Mesothelial cell of epicardium (in vitro differentiated cells): ENCODE measurements at places on chromosomes 16 and 17. TPM values are rescaled to one million over a fixed set of nuclear protein-coding genes. Genes with fewer than 3 reads are reported as not detected.

GRCh38 chr17:33779234-33779591 is 475.9 kb upstream of the CCL2 start:
- no peak overlapping the region for H3K4me3 ChIP-seq
- peaks cover 3% of the 10 kb centered on the region for H3K4me1 ChIP-seq
- H3K36me3 ChIP-seq, result no peaks in the 10 kb centered on the region
- peak; percentile 31 for DNase-seq
- peaks cover 50% of the 10 kb centered on the region for H3K27me3 ChIP-seq

GRCh38 chr17:7241783-7242716 is at the start of gene GABARAP:
Gene GABARAP, minus strand, starts transcription at chr17:7242449. Its CDS starts 119 bp downstream, at chr17:7242330.
- DNase-seq, result peak; percentile 89
- H3K27me3 ChIP-seq, result no peaks in the 10 kb centered on the region
- peak within 1 kb of the TSS; percentile 99 for H3K27ac ChIP-seq
- peak within 1 kb of the TSS; percentile 95 for H3K4me3 ChIP-seq
- H3K4me1 ChIP-seq, result peaks cover 36% of the 10 kb centered on the region

DNA sequence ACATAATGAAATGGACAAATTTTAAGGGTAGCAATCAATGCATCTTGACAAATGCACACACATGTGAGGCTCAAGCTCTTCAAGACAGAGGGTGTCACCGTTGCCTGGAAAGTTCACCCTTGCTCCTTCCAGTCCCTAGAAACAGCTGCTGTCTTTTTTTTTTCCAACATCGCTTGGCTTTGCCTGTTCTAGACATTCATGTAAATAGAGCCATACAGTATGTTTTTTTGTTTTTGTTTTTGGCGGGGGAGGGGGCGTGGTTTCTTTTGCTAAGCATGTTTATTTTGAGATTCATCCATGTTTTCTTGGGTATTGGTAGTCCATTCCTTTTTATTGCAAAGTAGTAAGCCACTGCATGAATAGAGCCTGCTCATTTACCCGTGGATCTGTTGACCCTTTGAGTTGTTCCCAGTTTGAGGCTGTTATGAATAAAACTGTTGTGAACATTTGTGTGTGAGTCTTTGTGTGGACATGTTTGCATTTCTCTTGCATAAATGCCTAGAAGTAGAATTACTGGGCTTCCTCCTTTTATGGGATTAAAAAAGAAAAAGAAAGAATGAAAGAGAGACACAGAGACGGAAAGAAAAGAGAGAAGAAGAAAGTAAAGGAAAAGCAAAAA is 78.4 kb downstream of the NT5M start:
- H3K4me3 ChIP-seq, result no peak overlapping the region
- DNase-seq, result no peak
- no peak overlapping the region for H3K27ac ChIP-seq
- peaks cover 16% of the 10 kb centered on the region for H3K27me3 ChIP-seq

DNA sequence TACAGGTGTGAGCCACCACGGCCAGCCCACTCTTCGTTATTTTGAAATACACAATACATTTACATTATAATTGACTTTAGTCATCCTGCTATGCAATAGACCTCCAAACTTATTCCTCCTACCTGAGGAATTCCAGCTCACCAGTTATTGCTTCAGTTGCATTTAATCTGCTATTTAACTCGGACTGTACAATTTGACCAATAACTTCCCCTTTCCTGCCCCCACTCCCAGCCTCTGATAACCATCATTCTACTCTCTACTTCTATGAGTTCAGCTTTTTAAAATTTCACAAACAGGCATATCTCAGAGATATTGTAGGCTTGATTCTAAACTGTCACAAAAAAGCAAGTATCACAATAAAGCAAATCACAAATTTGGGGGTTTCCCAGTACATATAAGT is 157.0 kb downstream of the COPRS start:
- no peak overlapping the region for H3K27ac ChIP-seq
- no peaks in the 10 kb centered on the region for H3K27me3 ChIP-seq
- DNase-seq, result no peak
- H3K36me3 ChIP-seq, result no peaks in the 10 kb centered on the region

DNA sequence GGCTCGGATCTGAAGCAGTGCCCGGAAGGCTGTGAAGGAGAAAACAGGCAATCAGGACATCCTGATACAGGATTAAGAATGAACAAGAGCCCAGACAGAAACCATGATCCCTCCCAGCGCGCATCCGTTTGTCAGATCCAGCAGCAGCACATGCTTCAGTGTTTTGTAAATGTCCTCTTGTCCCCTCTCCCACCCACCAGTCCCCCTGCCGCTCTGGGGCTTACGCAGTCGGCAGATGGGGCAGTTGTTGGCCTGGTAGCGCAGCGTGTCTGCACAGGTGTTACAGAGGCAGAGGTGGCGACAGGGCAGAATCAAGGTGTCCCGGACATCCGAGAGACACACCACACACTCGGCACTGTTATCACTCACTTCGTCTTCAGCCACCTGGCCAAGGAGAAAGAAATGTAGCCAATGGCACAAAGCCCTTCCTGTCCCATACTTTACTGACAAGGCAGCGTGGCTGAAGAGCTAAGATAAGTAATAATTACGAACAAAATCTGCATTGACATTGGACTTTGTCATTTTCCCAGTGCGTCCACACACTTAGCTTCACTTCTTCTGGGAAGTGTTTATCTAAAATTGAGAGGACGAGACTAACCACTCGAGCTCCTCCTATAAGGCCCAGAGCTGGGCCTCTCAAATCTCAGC is 20.7 kb upstream of the FOXJ1 start:
- H3K4me3 ChIP-seq, result no peak overlapping the region
- H3K27me3 ChIP-seq, result no peaks in the 10 kb centered on the region
- H3K36me3 ChIP-seq, result no peaks in the 10 kb centered on the region
- no peak for DNase-seq

- no peaks in the 10 kb centered on the region for H3K4me1 ChIP-seq
- H3K27ac ChIP-seq, result no peak overlapping the region
- no peak for DNase-seq
- H3K4me3 ChIP-seq, result no peak overlapping the region
Measured at GRCh38 chr16:2295056-2295798, 27.3 kb upstream of the RNPS1 start.

DNA sequence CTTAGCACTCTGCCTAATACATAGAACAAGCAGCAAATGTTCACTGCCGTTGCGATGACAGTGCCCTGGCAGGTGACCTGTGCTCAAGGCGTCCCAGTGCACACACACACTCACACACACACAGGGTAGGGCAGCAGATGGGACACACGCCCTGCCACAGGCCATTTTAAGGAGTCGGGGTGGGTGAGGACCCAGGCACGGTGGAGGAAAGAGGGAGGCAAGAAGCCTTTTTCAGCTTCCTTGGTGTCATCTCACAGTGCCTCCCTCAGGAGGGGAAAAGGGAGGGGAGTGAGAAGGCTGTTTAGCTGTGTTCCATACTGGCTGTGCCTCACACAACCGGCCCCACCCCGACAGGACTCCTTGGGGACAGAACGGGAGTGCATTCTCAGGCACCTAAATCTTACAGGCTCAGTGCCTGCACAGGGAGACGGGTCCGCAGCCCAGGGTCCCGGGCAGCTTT is 1.5 kb downstream of the PITPNM3 start:
- no peak for DNase-seq
- H3K27me3 ChIP-seq, result peaks cover 62% of the 10 kb centered on the region
- H3K4me3 ChIP-seq, result peak overlapping the region; percentile 69

ZP2 gene
- total RNA-seq, result not detected in 3 replicates

GRCh38 chr16:79662669-79663313 is 62.3 kb upstream of the MAF start:
- H3K27ac ChIP-seq, result no peak overlapping the region
- no peak for DNase-seq
- H3K36me3 ChIP-seq, result no peaks in the 10 kb centered on the region

DNA sequence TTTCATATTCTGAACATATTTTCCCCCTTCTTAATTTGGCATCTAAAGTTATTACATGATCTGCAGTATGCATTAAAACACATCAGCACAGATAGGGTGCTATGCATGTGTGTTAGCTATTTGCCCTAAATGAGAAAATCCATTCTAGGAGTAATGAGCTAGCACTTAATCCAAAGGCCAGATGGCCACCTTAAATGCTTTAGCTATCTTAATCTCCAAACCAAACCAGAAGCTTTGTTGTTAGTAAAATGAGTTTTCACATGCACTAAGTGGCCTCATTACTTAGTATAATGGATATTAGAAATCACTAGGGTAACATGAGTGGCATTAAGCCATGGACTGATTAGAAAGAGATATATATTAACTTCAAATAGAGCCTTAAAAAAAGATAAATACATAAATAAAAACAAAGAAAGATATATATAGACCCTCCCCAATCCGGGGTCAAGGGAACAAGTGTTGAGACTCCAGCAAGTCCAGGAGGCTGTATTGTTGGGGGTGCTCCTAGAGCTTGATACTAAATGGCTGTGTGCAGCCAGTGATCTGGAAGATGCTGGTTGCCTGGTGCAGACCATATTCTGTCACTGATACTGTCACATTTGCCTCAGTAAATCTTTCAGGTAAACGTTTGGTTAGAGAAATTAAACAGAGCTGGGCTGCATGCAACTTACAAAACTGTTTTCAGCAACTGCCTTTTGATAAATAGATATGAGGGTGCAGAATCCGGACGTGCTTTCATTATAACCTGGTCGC is 67.3 kb downstream of the MYH10 start:
- no peak overlapping the region for H3K4me3 ChIP-seq
- H3K36me3 ChIP-seq, result peaks cover 39% of the 10 kb centered on the region
- H3K4me1 ChIP-seq, result peaks cover 24% of the 10 kb centered on the region
- no peak for DNase-seq
- peak overlapping the region; percentile 94 for H3K27ac ChIP-seq

DNA sequence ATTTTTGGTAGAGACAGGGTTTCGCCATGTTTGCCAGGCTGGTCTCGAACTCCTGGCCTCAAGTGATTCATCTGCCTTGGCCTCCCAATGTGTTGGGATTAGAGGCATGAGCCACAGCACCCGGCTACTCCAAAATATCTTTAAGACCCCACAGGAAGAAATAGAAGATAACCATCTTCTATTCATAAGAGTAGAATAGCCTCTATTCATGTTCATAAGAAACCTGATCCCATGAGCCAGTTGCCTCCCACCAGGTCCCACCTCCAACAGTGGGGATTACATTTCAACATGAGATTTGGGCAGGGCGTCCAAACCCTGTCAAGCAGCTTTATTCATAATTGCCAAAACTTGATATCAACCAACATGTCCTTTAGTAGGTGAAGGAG is 13.9 kb upstream of the TMC7 start:
- H3K27me3 ChIP-seq, result peaks cover 2% of the 10 kb centered on the region
- DNase-seq, result no peak
- H3K36me3 ChIP-seq, result no peaks in the 10 kb centered on the region
- no peak overlapping the region for H3K27ac ChIP-seq
- H3K4me3 ChIP-seq, result no peak overlapping the region
- H3K4me1 ChIP-seq, result no peaks in the 10 kb centered on the region

MYO15A gene
- total RNA-seq, result 6.3 to 8.2 TPM (median 6.3 TPM) in 3 replicates

KIFC3 gene
- 33.3 to 38.7 TPM (median 35.3 TPM) in 3 replicates for total RNA-seq

DNA sequence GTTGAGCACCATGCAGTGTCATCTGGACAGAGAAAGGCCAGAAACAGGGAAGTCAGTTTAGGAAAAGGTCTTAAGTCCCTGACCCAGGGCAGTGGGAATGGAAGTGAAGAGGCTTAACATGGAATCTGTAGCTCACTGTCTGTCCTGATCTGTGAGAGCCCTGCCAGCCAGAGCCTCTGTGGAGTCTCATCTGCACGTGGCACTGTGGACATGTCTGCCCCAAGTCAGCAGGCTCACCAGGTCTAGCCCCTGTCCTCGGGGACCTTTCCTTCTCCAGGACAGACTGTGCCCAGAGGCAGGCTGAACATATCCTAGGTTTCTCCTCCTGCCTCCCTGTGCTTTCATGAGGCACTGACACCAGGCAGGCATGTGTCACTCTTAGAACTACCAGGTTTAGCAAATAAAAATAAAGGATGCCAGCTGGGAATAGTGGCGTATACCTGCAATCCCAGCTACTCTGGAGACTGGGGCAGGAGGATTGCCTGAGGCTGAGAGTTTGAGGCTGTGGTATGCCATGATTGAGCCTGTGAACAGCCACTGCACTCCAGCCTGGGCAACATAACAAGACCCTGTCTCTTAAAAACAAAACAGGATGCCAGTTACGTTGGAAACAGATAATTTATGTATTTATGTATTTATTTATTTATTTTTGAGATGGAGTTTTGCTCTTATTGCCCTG is 22.4 kb downstream of the UNK start:
- H3K4me1 ChIP-seq, result peaks cover 6% of the 10 kb centered on the region
- no peak overlapping the region for H3K4me3 ChIP-seq
- DNase-seq, result no peak
- H3K36me3 ChIP-seq, result no peaks in the 10 kb centered on the region
- no peaks in the 10 kb centered on the region for H3K27me3 ChIP-seq

KRT24 gene
- total RNA-seq, result not detected in 3 replicates

DNA sequence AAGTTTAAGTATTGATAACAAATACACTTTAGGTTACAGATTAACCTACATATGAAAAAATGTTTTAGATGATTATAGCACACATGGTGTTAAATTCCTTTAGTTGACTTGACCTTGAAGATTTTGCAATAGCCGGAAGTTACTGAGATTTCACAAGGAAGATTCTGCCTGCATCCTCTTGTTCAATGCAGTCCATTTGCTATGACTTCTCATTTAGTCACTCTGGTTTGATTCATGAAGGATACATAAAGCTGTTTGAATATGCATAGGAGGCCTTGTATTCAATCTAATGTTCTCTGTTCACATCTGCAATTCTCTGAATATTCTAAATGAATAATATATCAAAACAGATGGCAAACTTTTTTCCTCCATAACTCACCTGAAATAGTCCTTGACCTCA is 870.2 kb upstream of the GOT2 start:
- no peak overlapping the region for H3K27ac ChIP-seq
- H3K36me3 ChIP-seq, result no peaks in the 10 kb centered on the region
- H3K27me3 ChIP-seq, result no peaks in the 10 kb centered on the region
- no peaks in the 10 kb centered on the region for H3K4me1 ChIP-seq
- DNase-seq, result no peak

DNA sequence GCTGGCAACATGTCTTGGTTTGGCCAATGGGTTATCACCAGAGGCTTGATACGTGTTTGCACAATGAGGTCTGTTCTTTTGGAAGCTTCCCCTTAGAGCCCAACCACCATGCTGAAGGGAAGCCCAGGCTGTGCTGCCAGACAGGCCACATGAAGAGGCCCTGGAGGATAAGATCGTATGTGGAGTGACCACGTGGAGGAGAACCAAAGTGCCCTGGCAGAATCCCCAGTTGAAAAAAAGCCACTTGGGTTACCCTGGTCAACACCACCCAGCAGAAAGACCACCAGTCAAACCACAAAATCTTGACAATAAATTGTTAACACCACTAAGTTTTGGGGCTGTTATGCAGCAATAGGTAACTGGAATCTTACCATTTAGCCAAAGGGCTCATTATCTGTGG is 7.0 kb upstream of the ADAT1 start:
- DNase-seq, result no peak
- no peak overlapping the region for H3K4me3 ChIP-seq
- peaks cover 61% of the 10 kb centered on the region for H3K36me3 ChIP-seq
- H3K27me3 ChIP-seq, result no peaks in the 10 kb centered on the region
- no peak overlapping the region for H3K27ac ChIP-seq

- peak overlapping the region; percentile 100 for H3K27ac ChIP-seq
- H3K27me3 ChIP-seq, result no peaks in the 10 kb centered on the region
- DNase-seq, result no peak
- peak overlapping the region; percentile 90 for H3K4me3 ChIP-seq
- peaks cover 75% of the 10 kb centered on the region for H3K4me1 ChIP-seq
Measured at GRCh38 chr17:48584223-48584741, 5.8 kb downstream of the HOXB3 start.
